ENCODE measurements at places on chromosomes 5 and 9.

DNA sequence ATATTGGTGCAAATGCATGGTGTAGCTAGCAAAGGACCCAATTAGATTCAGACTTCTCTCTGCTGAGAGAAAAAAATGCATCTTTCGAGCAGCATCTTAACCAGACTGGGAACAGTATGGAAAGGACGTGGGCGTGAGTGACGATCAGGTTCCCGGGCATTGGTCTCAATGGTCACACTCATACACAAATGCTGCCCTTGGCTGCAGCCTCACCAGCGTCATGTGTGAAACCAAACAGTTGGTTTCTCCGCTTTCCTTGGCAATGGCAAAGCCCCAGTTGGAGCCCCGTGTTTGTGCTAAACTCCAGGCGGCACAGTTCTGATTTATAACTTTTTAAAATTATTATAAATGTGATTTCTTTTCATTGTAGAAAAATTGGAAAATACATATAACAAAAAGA, 237.8 kb downstream of the SEC61B start:
- no peak overlapping the region for H3K27ac ChIP-seq
- H3K4me3 ChIP-seq = no peak overlapping the region
- no peaks in the 10 kb centered on the region for H3K36me3 ChIP-seq
- no peak for DNase-seq
- no peaks in the 10 kb centered on the region for H3K27me3 ChIP-seq
- H3K4me1 ChIP-seq = no peaks in the 10 kb centered on the region

DNA sequence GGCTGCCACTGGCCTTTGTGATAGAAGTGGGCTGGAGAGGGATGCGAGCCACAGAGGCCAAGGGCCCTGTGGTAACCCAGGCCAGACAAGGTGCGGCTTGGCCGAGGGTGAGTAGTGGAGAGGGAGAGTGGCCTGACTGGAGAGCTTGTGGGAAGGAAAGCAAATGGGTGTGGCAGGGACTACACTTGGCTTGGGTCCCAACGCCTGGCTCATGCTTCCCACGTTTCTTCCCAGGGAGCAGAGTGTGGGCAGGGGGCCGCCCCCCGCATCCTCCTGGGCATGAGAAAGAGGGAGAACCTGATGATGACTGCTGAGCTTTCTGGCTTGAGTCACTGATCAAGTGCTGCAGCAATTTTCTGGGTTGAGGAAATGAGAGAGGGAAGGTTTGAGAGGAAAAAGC, 95.7 kb downstream of the ANKH start:
- no peaks in the 10 kb centered on the region for H3K4me1 ChIP-seq
- no peaks in the 10 kb centered on the region for H3K27me3 ChIP-seq
- no peak for DNase-seq
- H3K36me3 ChIP-seq = no peaks in the 10 kb centered on the region
- no peak overlapping the region for H3K27ac ChIP-seq

- no peaks in the 10 kb centered on the region for H3K4me1 ChIP-seq
- H3K4me3 ChIP-seq = no peak overlapping the region
- H3K27me3 ChIP-seq = peaks cover 3% of the 10 kb centered on the region
- no peak for DNase-seq
Measured at GRCh38 chr5:74041913-74042312, 415.9 kb downstream of the ARHGEF28 start.

DNA sequence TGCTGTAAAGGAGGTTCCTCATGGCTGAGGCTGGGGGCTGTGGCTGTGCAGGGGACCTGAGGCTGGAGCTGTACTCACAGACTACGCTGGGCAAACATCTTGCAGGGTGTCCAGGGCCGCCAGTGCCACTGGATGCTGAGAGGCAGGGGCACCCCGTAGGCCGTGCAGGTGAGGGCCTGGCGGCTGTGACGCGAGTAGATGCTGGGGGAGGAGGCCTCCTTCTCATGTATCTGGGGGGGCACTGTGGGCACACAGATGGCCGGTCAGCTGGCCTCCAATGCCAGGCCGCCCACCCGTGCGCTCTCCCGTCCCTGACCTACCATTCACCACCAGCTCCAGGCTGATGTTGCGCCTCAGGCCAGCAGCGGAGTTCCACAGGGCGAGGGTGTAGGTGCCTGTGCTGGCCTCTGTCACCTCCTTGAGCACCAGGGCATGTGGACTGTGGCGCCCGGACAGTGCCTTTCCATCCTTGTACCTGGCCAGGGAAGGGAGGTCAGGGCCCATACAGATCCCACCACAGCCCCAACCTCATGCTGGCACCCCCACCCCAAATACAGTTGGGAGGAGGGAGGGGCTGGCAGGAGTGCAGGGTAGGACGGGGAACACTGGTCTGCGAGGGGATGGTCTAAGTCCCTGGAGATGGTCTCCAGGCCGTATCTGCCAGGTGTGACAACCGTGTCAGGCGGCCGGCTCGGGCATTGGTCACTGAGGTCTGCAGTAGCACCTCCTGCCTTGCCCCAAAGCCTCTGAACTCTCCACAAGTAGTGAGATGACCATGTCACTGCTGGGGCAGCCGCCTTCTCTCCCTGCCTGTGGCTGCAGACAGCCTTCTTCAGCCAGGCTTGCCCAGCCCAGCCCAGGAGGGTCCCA, 23.4 kb downstream of the FLT4 start:
- H3K36me3 ChIP-seq = no peaks in the 10 kb centered on the region
- DNase-seq = no peak
- H3K4me3 ChIP-seq = no peak overlapping the region
- H3K27me3 ChIP-seq = no peaks in the 10 kb centered on the region
- no peaks in the 10 kb centered on the region for H3K4me1 ChIP-seq

DNA sequence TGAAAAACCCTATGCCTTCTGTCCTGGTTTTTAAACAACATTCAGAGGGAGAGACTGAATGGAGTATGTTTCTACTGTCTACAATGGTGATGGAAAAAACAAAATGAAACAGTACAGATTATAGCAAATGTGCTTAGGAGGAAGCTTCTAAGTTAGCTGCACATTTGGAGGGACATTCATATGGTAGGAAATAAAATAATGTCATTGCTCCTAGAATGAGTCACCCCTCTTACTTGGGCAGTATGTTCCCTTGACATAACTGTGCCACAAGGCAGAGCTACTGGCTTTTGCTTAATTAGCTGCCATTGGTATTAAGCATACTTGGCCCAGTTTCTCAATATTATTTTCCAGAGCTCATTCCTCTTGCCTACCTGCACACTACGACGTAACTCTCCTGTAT, 128.9 kb downstream of the GDNF start:
- H3K4me1 ChIP-seq = no peaks in the 10 kb centered on the region
- DNase-seq = no peak
- H3K27ac ChIP-seq = no peak overlapping the region
- H3K27me3 ChIP-seq = no peaks in the 10 kb centered on the region
- H3K4me3 ChIP-seq = no peak overlapping the region
- no peaks in the 10 kb centered on the region for H3K36me3 ChIP-seq

- no peak for DNase-seq
- H3K4me3 ChIP-seq = no peak overlapping the region
- H3K4me1 ChIP-seq = no peaks in the 10 kb centered on the region
- peaks cover 4% of the 10 kb centered on the region for H3K27me3 ChIP-seq
- no peaks in the 10 kb centered on the region for H3K36me3 ChIP-seq
Measured at GRCh38 chr9:78230761-78231160, 5.1 kb upstream of the CEP78 start.

- peak overlapping the region; percentile 100 for H3K27ac ChIP-seq
- peak overlapping the region; percentile 91 for H3K4me3 ChIP-seq
- peaks cover 15% of the 10 kb centered on the region for H3K4me1 ChIP-seq
- H3K27me3 ChIP-seq = no peaks in the 10 kb centered on the region
- DNase-seq = no peak
Measured at GRCh38 chr5:137754961-137755762, 999 bp upstream of the HNRNPA0 start.

- DNase-seq = no peak
- H3K27ac ChIP-seq = no peak overlapping the region
- no peaks in the 10 kb centered on the region for H3K27me3 ChIP-seq
Measured at GRCh38 chr9:89640361-89640760, 35.5 kb downstream of the GADD45G start.

DNA sequence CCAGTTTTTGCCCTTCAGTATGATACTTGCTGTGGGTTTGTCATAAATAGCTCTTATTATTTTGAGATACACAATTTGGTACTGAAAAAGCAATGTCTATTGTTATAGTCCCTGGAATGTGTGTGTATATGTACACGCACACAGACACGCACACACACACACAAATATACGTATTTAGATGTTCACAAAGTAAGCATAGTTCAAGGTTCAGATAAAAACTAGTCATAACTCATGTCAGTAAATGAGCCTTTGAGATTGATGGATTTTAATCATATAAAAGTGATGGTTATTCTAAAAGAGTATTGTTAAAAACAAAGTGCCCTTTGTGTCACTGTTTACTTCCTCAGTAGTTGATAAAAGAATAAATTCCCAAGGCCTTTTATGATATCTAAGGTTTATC, 147.3 kb downstream of the PARP8 start:
- H3K4me1 ChIP-seq = no peaks in the 10 kb centered on the region
- no peak overlapping the region for H3K27ac ChIP-seq
- H3K4me3 ChIP-seq = no peak overlapping the region
- no peaks in the 10 kb centered on the region for H3K27me3 ChIP-seq
- H3K36me3 ChIP-seq = peaks cover 26% of the 10 kb centered on the region

DNA sequence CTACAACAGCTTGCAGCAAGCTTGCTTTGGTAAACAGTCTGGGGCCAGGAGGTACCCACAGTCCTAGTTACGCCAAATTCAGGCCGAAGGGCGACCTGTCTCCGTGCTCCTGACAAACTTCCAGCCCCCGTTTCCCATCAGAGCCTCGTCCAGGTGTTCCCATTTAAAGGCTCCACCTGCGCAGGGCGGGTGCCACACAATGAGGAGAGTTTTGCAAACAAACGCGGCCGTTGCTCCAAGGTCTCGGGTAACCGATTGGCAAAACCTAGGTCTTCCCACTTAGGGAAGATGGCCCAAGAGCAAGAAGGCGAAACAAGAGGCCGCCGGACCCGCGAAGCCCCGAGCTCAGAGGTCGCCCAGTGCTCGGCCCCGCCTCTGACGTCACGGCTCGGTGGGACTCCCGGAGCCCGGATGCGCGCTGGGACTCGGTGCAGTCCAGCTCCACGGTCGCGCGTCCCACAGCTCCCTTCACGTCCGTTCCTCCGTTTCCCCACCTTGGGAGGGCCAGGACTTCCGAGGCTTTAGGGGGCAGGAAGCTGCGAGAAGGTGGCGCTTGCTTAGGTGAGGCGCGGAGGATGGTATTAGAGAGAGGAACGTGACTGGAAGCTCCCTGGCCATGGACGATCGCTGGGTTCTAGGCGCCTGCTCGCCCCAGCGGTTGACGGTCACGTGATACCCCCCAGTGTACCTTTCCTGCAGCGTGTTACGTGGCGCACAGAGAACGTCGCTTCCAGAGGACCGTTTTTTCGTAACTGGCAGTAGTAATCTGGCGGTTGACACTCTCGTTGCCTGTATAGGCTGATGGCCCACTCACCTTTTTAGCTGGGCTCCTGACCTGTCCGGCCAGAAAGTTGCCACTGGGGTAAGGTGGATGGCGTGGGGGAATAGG, 41.8 kb upstream of the KDM4C start:
- H3K4me3 ChIP-seq = peak overlapping the region; percentile 62
- H3K4me1 ChIP-seq = peaks cover 4% of the 10 kb centered on the region
- DNase-seq = peak; percentile 60
- peak overlapping the region; percentile 62 for H3K27ac ChIP-seq
- H3K27me3 ChIP-seq = no peaks in the 10 kb centered on the region
- no peaks in the 10 kb centered on the region for H3K36me3 ChIP-seq

GRCh38 chr9:18190671-18191374, 283.1 kb upstream of the ADAMTSL1 start:
- no peak overlapping the region for H3K4me3 ChIP-seq
- no peaks in the 10 kb centered on the region for H3K36me3 ChIP-seq
- no peaks in the 10 kb centered on the region for H3K27me3 ChIP-seq
- H3K27ac ChIP-seq = no peak overlapping the region

Data from effector memory CD4-positive, alpha-beta T cell (primary cell).